ENCODE measurements at places on chromosomes 16 and 17.

DNA sequence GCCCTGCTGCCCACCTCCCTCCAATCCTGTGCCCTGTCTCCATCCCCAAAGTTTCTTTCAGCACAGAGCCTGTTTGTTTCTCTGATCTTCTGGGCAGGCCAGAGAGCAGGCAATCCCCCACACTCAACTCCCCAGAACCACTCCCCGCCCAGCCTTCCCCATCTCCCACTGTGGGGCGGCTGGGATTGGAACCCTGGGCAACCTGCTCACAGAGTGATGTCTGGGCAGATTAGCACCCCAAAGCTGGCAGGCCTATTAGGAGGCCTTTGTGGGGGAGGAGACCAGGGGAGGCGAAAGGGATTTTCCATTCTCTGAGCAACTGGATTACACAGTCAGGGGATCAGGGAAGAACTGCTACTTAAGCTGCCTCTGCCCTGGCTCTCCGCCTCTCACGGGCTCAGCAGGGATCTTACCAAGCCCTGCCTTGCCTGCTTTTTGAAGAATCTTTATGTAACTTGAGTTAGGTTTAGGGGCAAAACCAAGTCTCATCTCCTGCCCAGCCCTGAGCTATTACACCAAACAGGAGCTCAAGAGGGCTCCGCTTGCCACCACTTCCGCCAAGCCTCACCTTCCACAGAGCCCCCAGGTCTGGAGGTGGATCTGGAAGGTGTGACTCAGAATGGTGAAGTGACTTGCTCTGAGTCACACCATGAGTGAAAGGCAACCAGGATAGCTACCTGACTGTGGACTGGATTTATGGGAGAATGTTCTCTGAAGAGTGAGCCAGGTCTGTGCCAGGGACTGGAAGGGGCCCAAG lies 16.0 kb upstream of the LHX1 start:
- DNase-seq: peak; percentile 9

DNA sequence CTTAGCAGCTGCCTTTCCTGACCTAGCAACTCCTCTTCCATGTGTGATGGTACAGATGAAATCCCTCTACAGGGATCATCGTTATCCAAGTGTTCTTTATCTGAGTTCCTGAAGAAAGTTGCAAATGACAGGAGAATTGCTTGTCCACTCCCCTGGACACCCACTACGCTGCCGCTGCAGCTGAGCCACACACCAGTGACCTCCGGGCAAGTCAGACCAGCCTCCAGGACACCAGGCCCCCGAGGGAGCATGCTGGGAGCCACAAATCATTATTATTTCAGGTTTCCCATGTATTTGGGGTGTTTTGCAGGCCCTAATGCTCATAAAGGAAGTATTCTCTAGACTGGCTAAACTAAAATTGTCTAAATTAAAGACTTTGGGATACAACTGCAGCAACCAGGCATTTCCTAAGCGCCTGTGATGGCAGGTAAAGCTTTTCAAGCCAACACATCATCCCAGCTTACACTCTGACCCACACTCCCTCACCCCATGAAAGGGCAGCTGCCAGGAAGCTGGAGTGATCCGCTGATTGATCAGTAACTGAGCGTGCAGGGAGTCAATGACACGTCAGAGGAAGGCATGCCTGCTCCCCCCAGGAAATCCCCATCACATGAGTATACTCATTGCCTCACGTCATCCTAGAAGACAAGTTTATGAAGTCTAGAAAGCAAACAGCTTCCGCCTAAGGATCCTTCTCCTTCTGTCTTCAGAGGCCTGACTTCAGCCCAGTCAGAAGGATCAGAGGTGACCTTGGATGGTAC lies 14.4 kb downstream of the FA2H start:
- peak; percentile 30 for DNase-seq

DNA sequence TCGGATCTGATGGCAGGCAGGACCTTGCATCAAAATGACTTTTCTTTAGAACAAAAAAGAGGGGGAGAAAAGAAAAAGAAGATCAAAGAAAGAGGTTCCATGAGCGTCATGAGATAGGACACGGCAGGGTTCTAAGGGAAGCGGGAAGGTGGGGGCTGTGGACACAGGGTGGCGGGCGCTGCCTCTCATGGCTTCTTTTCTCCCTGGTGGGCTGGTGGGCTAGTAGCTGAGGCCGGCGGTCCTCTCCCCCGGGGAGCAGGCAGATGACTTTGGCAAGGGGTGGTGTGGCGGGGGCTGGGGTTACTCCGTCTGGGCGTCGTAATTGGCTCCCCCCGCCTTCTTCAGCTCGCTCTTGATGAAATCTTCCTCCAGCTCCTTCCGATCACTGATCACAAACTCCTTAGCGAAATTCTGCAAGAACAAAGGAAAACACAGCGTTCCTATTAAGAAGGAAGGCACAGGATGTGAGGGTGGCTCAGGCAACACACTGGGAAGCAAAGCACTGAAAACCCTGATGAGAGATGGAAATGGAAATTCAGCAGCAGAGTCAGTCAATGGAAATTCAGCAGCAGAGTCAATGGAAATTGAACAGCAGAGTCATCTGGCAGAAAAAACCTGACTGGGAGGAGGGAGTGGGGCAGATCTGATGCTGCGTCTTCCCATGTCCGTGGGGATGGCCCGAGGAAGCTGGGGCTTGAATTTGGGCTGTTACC lies 51.2 kb downstream of the COTL1 start:
- DNase-seq: no peak

- peak; percentile 25 for DNase-seq
These were observed 787 bp downstream of the PRKAR1A start for GRCh38 chr17:68512960-68513474.

DNA sequence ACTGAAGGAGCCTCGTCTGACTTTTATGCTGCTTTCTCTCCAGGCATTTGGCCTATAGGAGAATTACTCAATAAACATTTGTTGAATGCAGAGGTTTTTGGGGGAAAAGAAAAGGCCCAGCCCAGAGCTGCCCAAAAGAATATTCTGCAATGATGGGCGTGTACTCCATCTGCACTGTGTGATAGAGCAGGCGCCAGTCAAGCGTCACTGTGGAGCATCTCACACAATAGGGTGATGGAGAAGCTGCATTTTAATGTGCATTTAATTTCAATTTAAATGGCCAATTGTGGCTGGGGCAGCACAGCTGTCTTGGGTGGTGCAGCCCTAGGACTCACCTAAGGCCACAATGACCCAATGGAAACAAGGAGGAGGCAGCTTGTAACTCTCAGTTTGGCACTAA lies 20.6 kb downstream of the GLYR1 start:
- DNase-seq: no peak

GRCh38 chr17:41464682-41465081 lies 2.5 kb downstream of the KRT32 start:
- DNase-seq: peak; percentile 90

DNA sequence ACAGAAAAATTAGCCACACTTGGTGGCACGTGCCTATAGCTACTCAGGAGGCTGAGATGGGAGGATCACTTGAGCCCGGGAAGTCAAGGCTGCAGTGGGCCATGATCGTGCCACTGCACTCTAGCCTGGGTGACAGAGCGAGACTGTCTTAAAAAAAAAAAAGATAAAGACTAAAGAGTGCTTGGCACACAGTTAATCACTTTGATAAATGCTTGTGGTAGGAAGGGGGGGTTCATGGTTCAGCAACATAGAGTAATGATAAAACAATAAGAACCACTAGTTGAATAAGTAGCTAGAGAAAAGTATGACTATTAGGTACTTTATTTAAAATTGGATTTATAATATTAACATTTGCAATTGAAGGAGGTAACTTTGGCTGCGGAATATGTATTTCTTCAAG lies 43.3 kb downstream of the USP32 start:
- DNase-seq: no peak

DNA sequence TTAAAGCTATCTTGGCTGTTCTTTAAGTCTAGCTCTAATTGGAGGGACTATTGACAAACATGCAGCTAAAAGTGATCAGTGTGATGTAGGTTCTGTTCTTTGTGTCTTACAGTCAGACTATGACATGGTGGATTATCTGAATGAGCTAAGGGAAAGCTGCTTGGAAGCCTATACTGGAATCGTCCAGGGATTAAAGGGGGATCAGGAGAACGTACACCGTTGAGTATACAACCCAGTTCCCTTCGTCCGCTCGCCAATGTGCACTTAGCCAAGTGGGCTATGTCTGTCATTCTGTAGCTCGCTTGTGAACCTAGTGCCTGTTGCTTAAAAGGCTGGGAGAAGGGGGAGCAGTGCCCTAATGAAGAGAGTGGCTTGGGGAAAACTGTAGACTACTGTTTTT lies 15.8 kb upstream of the TBKBP1 start:
- no peak for DNase-seq

- no peak for DNase-seq
These were observed 340.7 kb downstream of the CDH13 start for GRCh38 chr16:82967424-82967823.

DNA sequence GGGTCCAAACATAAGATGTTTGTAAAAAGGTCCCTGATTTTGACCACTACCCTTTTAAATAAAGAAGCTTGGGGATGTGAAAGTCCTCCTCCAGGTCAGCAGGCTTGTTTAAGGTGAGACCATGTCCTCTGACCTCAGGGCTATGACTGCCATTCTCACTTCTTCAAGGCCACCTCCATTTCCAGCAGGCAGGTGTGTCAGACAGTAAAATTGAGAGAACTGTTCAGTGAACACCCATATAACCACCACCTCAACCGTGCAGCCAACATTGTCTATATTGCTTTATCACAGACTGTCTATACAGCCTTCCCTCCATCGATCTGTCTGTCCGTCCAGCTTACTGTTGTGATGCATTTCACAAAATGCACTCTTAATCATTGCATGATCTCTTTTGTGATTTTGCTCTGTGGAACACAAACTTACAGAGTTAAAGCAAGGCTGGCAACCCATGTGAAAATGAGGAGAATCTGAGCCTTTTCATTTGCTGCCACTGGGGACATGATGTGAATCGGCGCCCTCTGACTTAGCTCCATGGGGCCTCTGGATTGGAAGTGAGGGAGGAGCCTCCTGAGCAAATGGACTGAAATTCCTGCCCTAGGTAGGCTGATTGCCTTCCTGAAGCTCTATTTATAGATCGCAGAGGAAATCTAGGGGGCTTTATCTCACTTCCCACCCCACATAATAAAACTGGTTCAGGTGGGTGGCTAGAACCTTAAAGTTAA lies 53.8 kb downstream of the ZNRF1 start:
- DNase-seq: no peak

DNA sequence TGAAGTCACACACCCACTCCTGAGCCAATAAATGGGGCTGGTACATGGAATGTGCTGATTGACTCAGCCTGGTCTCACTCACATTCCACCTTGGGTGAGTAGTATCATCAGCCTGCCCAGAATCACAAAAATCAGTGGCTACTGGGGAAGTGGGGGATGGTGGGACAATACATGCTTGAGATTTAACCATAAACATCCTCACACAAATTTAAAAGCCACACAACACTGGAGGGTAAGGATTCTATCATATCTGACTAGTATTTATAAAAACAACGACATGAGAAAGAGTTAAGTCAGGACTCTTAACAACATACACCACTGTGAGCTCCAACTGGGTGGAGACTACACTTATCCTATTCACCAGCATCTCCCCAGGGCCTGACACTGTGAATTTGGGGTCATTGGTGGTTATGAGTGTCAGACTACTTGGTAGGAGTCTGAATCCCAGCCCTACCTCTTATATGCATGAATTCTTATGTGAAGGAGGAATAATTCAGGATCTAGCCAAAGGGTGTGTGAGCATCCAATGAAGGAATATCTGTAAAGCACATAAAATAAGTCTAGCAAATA lies 26.0 kb upstream of the IRX6 start:
- DNase-seq: no peak

GRCh38 chr17:58587713-58588117 lies 73.3 kb upstream of the MTMR4 start:
- DNase-seq: no peak

DNA sequence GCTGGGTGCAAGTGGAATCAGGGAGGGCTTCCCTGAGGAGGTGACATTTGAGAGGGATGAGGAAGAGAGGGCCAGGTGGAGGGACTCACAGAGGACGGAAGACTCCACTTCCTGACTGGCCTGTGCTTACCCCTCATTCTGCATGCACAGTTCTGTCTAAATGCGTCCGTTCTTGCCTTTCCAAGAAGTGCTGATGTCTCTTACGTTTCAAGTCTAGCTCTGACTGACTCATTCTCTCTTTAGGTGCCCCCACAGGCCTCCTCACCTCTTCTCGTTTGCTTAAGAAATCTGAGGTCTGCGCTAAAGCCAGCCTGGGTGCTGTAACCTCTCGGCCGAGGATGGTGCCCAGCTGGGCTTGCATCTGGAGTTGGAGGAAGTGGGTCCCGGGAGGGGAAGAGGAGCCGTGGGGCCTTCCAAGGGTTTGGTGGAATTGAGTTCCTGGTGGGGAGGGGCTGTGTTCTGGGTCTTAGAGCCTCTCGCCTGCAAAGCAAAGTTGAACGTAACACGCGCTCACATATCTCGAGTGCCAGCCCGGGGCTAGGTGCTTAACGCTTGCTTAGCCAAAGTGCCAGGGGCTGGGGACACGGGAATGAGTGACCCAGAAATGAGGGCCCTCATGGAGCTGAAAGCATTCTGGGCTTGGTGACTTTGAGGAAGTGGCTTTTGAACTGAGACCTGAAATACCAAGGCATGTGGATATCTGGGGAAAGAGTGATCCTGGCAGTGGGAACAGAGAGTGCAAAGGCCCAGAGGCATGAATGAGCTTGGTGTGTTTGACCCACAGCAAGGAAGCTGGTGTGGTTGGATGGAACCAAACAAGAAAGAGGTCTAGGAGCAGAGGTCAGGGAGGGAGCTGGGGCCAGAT lies 4.8 kb downstream of the IL4R start:
- DNase-seq: no peak

- no peak for DNase-seq
These were observed 38.8 kb upstream of the C16orf82 start for GRCh38 chr16:27027971-27028370.

GRCh38 chr16:53219371-53219770 lies 164.6 kb downstream of the CHD9 start:
- DNase-seq: no peak

GRCh38 chr17:48025904-48026501 lies 11.6 kb downstream of the COPZ2 start:
- peak; percentile 39 for DNase-seq

GRCh38 chr16:12449795-12450194 lies 353.9 kb downstream of the CPPED1 start:
- no peak for DNase-seq

DNA sequence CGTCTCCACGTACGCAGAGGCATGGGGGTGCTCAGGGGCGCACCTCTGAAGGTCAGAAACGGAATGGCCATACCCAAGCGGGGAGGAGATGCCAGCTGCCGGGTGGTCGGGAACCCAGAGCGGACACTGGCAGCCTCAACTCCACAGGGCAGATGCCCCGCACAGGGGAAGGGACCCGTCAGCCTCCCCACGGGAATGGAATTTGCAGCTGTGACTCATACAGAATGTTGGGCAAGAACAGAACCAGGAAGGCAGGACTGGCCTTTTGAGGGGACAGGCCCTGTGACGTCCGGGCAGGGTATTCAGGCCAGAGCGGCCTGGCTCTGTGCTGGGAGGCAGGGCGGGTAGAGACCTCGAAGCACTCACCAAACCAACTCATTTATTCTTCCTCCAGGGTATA lies 7.5 kb downstream of the TK1 start:
- DNase-seq: peak; percentile 26

GRCh38 chr16:10256784-10257641 lies 74.8 kb upstream of the GRIN2A start:
- DNase-seq: no peak

- no peak for DNase-seq
These were observed 43.5 kb downstream of the GPRC5B start for GRCh38 chr16:19841184-19841583.

All from HFFc6 (cell line).